ENCODE measurements at places on chromosomes 16 and 17. TPM values are rescaled to one million over a fixed set of nuclear protein-coding genes. Genes with fewer than 3 reads are reported as not detected.

The GRAPL gene
- total RNA-seq = not detected

The FOXC2 gene
- total RNA-seq = not detected

DNA sequence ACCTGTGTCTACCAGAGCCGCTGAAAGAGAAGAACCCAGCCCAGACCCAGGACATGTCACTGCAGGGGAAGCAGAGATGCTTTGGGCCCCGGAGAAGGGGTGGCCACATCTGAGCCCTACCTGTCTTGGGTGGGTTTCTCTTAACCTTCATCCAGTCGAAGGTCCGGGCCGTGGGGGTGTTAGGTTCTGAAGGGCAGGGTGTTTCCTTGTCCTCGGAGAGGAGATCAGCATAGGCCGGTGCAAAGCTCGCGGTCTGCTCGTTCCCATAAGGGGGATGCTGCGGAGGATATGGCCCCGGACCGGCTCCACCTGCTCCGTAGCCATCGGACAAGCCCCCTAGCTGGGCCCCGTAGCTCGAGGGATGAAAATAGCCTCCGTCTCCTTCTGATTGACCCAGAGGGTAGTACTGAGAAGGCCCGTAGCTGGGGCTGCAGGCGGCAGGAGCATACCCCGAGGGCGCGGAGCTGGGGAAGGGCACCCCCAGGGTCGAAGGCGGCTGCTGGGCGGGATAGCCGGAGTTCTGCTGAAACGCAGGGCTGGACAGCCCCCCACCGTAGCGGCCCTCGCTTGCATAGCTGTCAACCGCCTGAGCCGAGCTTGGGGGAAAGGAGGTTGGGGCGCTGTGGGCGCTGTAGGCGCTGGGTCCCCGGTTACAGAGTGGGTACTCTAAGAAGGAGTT, 464 bp downstream of the HOXB1 start:
- DNase-seq = no peak

- no peak for DNase-seq
Measured at GRCh38 chr17:15321556-15322251, 19.7 kb downstream of the TEKT3 start.

- no peak for DNase-seq
Measured at GRCh38 chr16:6558126-6558525, 774.5 kb upstream of the RBFOX1 start.

- no peak for DNase-seq
Measured at GRCh38 chr16:57624806-57625500, 3.5 kb upstream of the ADGRG1 start.

Data from bronchial epithelial cell (primary cell).